A549 (cell line): ENCODE measurements at places on chromosomes 2 and 18. TPM values are rescaled to one million over a fixed set of nuclear protein-coding genes. Genes with fewer than 3 reads are reported as not detected.

GRCh38 chr2:44596537-44597320 is 235.0 kb downstream of the CAMKMT start:
- no peak for DNase-seq

- DNase-seq = no peak
Observed at GRCh38 chr2:88429929-88430328, 22.6 kb downstream of the FOXI3 start.

Gene TLX2
- polyA plus RNA-seq = 0.37 to 0.58 TPM (median 0.39 TPM) in 3 replicates

- DNase-seq = peak; percentile 33
Observed at GRCh38 chr18:9734189-9734588, 26.1 kb downstream of the RAB31 start.

Gene ST6GAL2
- polyA plus RNA-seq = 18.8 to 26.2 TPM (median 23.9 TPM) in 3 replicates

DNA sequence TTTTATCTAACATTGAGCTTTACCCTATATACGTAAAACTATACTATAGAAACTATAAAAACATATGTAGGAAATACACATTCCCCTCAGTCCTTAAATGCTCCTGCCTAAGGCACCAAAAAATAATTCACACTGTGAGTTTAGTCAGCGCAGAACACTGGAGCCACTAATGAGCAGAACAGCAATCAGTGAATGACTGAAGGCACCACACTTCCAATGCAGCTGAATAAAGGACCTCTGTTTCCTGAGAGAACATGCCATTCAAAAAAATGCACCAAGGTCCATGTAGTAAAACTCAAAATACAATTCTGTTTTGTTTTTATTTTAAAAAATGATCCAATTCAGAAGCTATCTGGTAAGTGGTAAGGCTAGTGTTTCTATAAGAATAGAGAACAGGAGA is 1280.6 kb upstream of the NRXN1 start:
- DNase-seq = no peak

GRCh38 chr2:10548626-10549025 is 100.5 kb upstream of the ODC1 start:
- no peak for DNase-seq

GRCh38 chr2:195473862-195474261 is 183.2 kb upstream of the SLC39A10 start:
- DNase-seq = no peak

DNA sequence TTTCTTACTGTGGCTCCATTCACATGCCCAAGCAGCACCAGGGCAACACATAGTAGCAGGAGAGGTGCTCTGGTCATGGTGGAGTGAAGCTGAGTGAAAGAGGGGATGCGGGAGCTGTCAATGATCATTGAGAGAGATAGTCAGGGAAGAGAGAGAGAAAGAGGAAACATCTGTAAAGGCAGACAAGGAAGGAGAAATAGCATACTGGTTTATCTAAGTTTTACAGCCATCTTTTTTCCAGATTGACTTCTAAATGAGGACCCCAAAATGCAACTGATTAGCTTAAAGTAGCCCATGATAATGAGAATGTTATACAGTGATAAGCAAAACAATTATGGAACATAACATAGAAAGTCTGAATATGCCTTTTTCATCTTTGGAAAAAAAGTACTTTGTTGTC is at the start of gene C2orf66:
TSS of gene C2orf66 (minus strand) at position 96 of the 400 bp plus-strand sequence. CDS start at position 77, 19 bp downstream.
- DNase-seq = no peak

Gene CREB1
- 14.3 to 14.7 TPM (median 14.6 TPM) in 3 replicates for polyA plus RNA-seq

DNA sequence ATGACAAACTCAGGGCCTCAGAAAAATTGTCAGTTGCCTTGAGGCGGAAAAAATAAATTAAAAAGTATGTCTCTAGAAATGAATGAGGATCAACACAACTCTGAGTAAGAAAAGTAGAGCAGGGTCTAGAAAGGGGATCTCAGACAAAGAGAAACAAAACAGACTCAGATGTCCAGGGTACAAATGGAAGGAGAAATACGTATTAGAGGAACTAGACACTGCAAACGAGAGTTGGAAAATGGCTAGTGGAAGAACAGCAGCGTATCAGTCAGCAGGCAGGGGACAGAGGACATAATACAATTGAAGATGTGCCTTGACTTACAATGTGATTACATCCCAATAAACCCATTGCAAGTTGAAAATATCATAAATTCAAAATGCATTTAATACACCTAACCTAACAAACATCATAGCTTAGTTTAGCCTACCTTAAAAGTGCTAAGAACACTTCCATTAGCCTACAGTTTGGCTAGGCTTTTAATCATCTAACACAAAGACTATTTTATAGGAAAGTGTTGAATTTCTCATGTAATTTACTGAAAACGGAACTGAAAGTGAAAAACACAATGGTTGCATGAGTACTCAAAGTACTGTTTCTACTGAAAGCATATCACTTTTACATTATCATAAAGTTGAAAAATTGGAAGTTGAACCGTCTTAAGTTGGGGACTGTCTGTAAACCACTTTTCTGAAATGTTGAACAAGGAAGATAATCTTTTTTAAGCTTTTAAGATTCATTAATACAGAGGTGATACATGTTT is 182.8 kb downstream of the NBAS start:
- no peak for DNase-seq

DNA sequence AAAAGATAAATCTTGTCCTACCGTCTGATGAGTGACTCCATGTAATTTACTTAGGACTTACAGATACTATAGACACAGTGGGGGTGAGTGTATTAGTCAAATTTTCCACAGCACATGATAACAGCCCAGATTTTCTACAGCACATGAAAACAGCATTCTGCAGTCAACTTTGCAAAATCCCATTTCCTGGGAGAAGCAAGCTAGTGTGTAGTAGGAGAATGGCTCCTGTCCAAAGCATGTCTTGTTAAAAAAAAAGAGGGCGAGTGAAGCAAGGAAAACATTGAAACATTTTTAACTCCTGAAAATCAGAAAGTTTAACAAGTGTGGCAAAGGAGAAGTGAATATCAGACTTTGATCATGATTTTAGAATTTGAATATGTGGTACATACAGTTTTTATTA is 817.8 kb upstream of the FAM98A start:
- DNase-seq = no peak

GRCh38 chr18:53735526-53735925 is 488.9 kb downstream of the MBD2 start:
- DNase-seq = no peak

DNA sequence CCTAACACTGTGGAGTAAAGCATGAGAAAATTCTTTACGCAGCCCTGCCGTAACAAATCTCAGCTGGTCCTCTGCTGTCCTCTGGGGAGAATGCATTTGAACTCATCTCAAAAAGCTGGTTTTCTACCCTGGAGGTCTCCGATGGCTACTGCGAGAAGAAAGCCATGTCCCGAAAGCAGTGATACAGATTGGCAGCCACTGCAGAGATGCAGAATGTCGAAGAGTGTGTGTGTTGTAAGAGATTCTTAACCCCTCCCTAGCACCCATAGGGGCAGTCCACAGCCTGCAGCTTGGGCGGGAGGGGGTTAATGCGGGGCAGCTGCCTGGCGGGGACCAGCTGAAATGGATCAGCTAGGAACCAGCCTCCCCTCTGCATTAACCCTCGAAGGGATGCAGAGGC is 235.9 kb downstream of the ZNF516 start:
- no peak for DNase-seq

Gene C1GALT1C1L
- 1.4 to 2.1 TPM (median 2.1 TPM) in 3 replicates for polyA plus RNA-seq

DNA sequence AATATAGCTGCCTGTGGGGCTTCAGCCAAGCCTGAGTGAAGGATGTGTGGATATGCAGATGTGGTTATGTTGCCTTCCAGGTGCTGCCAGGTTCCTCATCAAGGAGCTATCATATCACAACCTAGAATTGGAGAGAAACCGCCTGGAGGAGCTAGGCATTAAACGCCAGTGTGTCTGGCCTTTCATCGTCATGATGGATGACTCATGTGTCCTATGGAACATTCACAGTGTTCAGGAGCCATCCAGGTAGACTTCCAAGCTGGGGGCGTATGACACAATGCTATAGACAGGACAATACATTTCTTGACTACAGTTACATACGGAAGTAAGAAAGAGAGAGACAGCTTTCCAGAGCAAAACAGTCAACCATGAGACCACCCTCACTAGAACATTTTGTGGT is 86.8 kb downstream of the ESCO1 start:
- DNase-seq = no peak

Gene SERPINE2
- 88.2 to 107 TPM (median 97.9 TPM) in 3 replicates for polyA plus RNA-seq

Gene PPP3R1
- polyA plus RNA-seq = 53.7 to 55.1 TPM (median 54.4 TPM) in 3 replicates

DNA sequence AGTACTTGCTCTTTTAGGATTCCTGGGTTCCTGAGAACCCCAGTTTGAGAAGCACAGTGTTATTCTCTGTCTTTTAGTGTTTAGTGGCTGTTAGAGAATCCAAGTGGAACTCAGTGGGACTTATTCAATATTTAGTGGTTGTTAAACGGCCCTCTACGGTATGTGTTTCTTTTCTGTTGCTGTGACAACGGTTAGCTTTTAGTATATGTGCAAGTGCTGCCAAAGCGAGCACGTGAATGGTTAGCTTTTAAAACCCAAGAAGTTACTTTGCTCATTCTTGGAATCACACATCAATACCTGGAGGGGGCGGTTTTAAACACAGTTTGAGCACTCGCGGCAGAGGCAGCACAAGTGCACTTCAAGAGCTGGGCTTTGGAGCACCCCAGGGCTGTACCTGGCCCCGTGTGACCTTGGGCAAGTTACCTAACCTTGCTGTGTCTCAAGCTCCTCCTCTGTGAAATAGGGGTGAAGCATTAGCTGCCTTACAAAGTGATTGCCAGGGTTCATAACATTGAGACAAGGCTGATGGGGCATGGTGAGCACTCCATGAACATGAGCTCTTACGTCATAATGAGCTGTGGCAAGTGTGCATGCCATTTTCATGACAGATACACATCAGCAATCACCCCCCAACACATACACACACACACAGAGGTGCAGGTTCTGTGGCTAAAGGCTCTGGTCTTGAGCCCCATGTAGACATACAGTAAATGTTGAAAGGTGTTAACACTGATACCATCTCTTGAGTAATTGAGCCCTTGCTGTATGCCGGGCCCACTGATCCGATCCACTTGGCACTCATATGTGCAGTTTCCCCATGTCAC is 234.1 kb downstream of the ALPK2 start:
- no peak for DNase-seq

DNA sequence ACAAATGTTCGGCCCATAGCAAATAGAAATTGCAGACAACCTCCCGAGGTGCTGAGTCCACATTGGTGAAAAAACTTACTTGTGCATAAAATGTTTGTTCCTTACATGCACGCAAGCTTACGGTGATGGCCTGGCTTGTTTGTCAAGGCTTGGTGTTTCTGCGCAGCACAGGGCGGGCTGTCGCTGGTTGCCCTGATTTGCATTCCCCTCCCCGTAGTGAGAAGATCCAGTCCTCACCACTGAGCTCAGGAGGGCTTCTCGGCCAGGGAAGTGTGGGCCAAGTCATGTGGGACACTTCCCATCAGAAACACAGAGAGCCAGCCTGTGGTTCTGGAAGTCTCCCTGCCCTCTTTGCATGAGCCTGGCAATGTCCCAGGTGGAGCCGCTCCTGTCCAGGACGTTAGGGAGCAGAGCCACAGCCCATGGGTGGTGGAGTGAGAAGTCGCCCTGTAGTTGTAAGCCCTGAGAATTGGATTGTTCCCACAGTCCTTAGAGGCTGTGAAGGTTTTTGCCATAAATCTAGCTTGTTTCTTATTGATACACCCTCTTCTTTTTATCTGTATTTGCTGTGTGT is 152.7 kb downstream of the TWIST2 start:
- DNase-seq = no peak

- peak; percentile 87 for DNase-seq
Observed at GRCh38 chr2:219521066-219521880, 7.0 kb downstream of the ASIC4 start.

Gene UGT1A8
- 0.05 to 0.25 TPM in 2 of 3 replicates, not detected in the other for polyA plus RNA-seq

- DNase-seq = no peak
Observed at GRCh38 chr2:157509744-157510143, 65.9 kb upstream of the CYTIP start.

Gene CCDC141
- polyA plus RNA-seq = not detected in 3 replicates

Gene MYCN
- polyA plus RNA-seq = not detected in 3 replicates

DNA sequence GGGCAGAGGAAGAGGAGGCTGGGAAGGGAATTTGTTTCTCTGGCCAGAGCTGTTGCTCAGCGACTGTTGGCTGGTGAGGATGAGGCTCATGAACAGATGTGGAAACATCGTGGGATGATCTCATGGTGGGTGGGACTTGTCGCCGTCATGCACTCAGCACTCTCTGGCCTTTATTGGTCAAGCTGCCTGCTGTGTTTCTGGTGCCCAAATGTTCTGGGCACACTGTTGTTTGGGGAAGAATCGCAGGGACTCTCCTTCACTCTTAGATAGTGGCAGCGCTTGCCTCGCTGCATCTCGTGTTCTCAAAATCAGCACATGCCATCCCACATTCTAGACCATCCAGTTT is 145.6 kb downstream of the AGAP1 start:
- DNase-seq = no peak

DNA sequence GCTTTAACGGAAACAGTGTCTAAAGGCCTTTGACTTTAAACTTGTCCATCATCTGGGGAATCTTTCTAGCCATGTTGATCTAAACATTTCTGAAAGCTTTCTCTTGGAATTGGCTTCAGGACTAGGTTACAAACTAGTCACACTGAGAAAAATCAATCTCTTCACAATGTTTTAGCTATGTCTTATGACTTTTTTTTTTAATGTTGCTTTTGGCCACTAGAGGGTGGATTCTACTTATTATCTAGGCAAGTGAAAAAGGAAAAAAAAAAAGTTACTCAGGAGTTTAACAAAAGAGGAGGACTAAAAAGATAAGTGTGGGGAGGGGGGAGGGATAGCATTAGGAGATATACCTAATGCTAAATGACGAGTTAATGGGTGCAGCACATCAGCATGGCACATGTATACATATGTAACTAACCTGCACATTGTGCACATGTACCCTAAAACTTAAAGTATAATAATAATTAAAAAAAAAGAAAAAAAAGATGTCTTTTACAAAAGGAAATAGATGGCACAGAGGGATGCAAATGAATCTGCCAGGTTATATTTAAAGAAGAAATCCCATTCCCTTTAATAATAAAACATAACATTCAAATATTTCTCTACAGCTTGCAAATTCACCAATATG is 160.4 kb upstream of the PID1 start:
- DNase-seq = peak; percentile 69

Gene ACTG2
- 0.26 to 0.51 TPM (median 0.33 TPM) in 3 replicates for polyA plus RNA-seq

- DNase-seq = peak; percentile 52
Observed at GRCh38 chr2:146734042-146734820, 1110.6 kb upstream of the ACVR2A start.

DNA sequence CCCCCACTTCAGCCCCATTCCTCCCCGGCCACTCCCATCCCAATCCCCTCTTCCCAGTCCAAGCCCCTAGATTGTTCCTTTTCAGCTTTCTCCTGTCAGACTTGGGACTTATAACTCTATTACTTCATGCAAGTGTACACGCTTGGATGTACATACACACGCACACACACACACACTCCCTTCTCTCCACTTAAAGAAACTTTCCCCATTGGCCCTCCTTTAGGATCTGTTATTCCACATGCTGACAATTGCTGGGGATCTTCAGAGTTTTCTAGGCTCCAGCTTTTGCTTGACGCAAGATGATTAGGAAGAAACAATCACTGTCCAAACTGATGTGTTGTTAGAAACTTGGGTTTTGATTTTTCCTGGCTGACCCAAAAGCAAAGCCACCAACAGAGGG is 75.4 kb downstream of the CDK15 start:
- no peak for DNase-seq

DNA sequence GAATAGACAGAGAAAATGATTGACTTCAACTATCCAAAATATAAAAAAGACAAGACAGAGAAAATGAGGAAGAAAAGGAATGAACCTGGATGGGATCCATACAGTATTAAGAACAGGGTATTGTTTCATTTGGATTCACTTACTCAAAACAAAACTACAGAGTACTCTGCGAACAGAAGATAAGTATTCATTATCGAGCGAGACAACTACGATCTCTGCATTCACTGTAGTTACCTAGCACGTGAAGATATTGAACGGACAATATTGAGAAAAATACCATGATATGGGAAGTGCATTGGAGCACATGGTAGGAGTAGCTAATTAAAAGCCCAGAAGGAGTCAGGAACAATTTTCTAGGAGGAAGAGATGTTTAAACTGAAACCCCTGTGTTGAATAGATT is 1.0 kb upstream of the ORC2 start:
- DNase-seq = no peak
